IMR-90 (cell line): ENCODE measurements at places on chromosomes 5 and 9. TPM values are rescaled to one million over a fixed set of nuclear protein-coding genes. Genes with fewer than 3 reads are reported as not detected.

- no peak for DNase-seq
Observed at GRCh38 chr5:174211277-174211626, 165.7 kb downstream of the NSG2 start.

- no peak for DNase-seq
Observed at GRCh38 chr5:97832645-97833296, 649.7 kb upstream of the RIOK2 start.

DNA sequence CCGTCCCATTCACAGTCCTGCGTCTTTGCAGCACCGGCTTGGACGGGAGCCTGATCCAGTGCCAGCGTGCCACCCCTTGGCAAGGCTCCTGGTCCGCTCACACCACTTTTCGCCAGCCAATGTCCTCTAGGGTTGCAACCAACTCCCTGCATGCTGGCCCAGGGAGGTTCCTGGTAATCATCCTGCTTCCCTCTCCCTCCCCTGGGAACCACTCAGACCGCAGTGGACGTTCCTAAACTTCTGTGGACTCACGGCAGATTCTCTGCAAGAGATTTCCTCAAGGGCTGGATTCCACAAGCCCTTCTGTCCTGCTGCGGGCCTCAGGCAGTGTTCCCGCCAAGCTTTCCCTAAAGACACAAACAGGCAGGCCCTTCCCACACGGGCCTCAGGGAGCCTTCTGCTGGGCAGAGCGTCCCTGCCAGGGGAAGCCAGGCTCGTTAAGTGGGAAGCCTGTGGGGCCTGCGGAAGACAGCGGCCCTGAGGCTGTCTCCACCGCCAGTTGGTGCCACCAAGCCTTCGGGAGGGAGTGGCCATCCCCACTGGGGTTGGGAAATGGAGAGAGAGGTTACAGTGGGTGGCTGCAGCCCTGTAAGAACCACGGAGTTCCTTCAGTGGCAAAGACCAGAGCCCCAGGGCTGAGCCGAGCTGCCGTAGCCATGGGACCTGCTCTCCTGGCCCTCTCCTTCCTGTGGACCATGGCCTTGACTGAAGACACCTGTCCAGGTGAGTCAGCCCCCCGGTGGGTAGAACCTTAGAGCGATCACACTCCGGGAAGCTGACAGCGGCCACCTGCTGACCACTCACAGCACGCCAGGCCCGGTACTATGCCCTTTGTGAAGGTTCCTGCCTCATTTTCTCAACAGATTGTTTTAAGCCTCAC lies 16.4 kb upstream of the FCN2 start:
- DNase-seq, result no peak

The DCTN3 gene
- 104 and 122 TPM in 2 replicates for total RNA-seq

GRCh38 chr5:52469420-52469819 lies 318.3 kb upstream of the ITGA1 start:
- no peak for DNase-seq

- DNase-seq, result no peak
Observed at GRCh38 chr9:2128618-2129017, 113.5 kb downstream of the SMARCA2 start.

DNA sequence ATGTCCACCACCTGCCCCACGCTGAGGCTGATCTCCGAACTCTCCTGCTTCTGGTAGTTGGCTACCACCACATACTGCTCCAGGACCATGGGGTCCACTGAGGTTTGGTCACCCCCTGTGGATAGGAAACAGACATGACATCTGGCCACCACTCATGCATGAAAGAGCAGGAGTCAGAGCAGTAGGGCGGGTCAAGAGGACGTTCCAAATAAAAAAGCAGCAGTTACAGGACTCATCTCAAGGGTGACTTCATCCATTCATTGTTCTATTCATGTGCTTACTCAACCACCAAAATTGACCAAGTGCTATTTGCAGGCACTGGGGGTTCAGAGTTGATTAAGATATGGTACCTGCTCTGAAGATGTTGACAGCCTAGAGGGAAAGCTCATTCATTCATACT lies 79.2 kb upstream of the UBTD2 start:
- peak; percentile 31 for DNase-seq

The ADGRD2 gene
- total RNA-seq, result not detected in 2 replicates

- peak; percentile 76 for DNase-seq
Observed at GRCh38 chr9:20811872-20812271, 127.8 kb downstream of the FOCAD start.

The LCNL1 gene
- total RNA-seq, result not detected in 2 replicates

- peak; percentile 28 for DNase-seq
Observed at GRCh38 chr9:112380102-112380824, at the start of gene HSDL2. TSS of gene HSDL2 (plus strand) at chr9:112380108. CDS start at chr9:112380164, 56 bp downstream.

The FYB1 gene
- not detected in 2 replicates for total RNA-seq

DNA sequence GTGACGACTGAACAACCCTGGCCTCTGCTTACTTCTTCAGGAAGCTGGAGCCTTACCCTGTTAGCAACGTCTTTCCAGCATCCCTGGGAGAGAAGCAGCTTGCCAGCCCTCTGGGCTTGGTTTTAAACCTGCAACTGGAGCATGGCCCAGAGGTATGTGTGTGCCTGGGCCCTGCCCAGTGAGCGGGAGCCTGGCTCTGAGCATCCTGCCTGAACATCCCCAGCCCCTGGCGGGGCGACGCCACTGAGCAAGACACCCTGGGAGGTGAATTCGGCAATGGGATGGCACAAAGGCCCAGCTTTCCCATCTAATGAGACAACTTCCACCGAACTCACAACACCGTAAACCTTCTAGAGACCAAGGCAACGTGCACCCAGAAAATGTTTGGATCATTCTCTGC lies 23.6 kb downstream of the IRX4 start:
- no peak for DNase-seq

The MED22 gene
- total RNA-seq, result 6.9 and 7.9 TPM in 2 replicates

The C9 gene
- total RNA-seq, result not detected in 2 replicates

DNA sequence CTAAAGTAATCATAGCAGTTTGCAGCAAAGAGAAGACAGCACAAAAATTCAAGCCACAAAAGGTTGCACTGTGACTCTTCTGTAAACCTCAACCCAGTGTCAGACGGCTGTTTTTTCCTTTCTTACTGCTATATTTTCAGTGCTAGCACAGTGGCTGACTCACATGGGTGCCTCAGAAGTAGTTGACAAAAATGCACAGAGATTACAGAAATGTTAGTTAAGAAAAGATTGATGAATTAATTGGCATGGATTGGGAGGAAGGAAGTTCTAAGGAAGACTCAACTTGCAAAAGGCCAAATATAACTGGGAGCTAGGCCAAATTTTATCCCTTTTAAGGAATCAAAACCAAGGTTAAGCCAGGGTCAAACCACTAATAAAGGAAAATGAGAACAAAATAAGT lies 43.7 kb upstream of the ITGA1 start:
- peak; percentile 66 for DNase-seq

The PCDHB2 gene
- 0.36 and 0.56 TPM in 2 replicates for total RNA-seq

DNA sequence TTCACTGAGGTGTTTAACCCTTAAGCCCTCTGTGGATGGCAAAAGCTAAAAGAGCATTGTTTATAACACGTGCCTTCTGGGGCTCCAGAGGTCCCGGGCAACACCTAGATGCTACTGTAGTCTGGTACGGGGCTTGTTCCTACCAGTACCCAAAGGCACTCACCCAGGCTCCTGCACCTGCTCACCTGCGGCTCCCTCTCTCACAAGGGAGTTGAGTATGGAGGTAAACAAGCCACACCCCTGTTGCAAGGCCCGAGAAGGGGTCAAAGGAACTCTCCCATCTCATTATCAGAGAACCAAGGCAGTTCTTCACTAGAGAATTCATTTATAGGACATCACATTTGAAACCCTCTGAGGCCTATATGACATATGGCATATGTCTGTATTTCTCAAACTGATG lies 53.4 kb upstream of the IL6ST start:
- no peak for DNase-seq

The CDKN2B-AS1 gene
- total RNA-seq, result 1.1 and 1.7 TPM in 2 replicates

The FSTL4 gene
- 0.18 TPM in 1 of 2 replicates, not detected in the other for total RNA-seq

GRCh38 chr5:5751498-5751897 lies 329.0 kb downstream of the ICE1 start:
- DNase-seq, result no peak

GRCh38 chr9:133406480-133407307 lies 11.1 kb downstream of the REXO4 start:
- DNase-seq, result peak; percentile 70

DNA sequence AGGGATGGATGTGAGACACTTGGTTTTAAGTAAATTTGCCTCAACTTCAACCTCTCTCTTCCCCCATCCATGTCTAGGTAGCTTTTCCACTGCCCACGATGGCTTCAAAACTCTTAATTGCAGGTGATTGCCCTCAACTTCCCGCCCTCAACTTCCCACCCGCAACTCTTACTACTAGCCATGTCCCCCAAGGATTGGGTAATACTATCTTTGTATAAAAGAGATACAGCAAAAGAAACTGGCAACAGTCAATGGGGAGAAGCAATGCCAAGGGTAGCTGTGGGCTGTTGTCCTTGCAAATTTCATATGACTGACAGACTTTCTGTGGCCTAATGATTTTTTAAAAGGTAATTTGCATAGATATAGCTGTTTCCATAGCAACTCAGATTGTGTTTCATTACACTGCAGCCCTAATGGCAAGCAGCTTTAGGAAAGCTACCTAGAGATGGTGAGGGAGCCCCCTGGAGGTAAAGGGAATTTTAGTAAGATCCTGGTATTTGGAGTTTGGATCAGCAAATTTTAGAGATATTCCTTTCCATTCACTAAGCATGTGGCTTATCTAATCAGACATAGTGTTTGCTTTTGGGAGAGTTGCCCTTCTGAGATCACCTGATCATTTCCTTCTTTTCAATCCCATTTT lies 421.5 kb upstream of the DAP start:
- DNase-seq, result peak; percentile 47

DNA sequence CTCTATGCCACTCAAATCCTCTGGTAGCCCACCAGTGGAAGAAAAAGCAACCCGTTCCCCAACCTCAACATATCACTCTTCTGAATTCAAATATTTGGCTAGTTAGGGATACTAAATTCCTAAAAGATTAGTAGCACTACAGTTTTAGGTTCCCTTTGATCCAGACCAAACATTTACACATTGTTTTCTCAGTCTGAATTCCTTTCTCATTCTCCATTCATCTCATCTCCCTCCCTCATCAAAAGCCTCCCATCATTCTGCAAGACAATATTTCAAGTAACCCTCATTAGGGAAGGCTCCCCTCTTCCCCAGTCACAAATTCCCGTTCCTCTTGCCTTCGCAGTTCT lies 26.3 kb downstream of the ADAM19 start:
- DNase-seq, result peak; percentile 45

- DNase-seq, result peak; percentile 6
Observed at GRCh38 chr9:132099741-132100407, 20.2 kb upstream of the MED27 start.

DNA sequence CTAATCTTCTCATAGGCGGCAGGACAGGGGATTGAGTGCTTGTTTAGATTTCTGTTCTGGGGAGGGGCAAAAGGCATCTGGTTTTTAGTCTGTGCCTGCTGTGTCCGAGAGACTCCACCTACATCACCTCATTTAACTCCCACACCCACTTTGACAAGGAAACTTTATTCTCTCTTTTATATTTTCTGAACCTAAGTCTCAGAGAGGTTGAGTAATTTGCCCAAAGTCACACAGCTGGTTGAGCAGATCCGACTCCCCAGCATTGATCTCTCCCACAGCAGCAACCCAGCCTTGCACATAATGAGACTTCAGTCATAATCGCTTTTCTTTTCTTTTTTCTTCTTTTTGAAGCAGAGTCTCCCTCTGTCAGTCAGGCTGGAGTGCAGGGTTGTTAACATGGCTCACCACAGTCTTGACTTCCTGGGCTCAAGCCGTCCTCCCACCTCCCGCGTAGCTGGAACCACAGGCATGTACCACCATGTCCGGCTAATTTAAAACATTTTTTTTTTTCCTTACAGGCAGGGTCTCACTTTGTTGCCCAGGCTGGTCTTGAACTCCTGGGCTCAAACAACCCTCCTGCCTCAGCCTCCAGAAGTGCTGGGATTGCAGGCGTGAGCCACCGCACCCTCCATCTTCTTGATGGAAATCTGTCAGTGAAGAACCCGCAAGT lies 36.5 kb upstream of the ANKRD33B start:
- peak; percentile 23 for DNase-seq

- no peak for DNase-seq
Observed at GRCh38 chr9:124040935-124041816, 29.6 kb downstream of the LHX2 start.

The CBY3 gene
- 0.18 TPM in 1 of 2 replicates, not detected in the other for total RNA-seq

DNA sequence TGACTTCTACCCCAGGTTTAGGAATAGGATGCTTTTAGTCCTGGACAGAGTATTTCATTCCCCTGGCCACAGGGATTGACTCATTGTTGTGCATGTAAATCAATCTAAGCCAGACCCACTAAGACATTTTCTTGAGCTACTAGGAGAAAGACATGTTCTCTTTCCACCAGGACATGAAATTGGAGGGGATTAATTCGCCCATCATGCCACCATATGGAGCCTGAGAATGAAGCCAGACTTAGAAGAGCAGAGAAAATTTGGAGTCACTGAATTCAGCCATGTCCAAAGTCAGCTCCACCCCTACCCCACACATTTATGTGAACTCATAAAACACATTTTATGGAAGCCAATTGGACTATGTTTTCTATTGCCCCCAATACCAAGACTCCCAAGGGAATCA lies 322.5 kb downstream of the NFIB start:
- no peak for DNase-seq

DNA sequence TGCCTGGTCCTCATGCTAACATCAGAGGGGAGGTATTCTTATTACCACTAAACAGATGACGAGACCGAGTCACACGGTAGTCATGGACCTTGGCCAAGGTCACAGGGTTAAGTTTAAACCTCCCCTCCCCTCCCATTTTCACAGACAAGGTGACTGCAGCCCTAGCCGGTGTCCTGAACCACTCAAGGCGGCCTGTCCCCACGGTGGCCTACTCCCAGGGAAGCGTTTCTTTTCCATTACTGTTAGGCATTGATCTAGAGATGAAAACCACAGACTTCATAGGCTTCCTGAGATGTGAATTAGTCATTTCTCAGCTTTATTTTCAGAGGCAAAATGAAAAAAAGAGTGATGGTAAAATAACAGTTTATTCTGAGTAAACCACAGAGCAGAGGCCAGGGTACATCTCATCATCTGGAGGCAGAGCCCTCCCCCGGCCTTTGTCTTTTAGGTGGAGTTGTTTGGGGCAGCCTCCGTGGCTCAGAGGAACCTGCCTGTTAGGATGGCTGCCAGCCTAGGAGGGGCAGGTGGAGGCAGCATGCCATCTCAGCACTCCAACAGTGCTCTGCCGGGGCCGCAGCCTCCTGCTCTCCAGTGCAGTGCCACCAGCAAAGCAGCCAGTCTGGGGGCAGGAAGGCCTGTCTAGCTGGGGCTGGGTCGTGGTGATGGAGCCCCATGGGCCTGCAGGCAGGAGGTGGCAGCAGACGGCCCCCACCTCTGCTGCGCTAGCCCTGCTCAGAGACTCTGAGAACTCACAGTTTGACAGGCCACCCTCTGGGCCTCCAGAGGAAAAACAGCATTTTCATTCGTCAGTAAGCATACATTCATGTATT lies 71.2 kb downstream of the RAPGEF1 start:
- peak; percentile 84 for DNase-seq

DNA sequence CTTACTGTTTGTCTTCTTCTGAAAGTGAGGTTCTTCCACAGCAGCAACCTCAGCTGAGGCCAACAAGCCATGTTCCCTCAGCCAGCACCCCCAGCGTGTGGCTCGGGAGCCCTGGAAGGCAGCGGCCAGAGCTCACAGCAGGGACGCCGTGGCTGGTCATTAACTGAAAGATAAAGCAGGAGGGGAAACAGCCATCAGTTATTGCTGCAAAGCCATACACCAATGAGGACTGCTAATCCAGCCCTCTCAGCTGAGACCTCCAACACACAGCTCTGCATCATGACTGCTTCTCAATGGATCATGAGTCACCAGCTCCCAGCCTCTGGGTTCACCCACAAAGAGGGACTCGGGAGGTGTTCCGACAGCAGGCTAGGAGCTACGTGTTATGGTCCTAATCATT lies 24.3 kb downstream of the ABCA1 start:
- DNase-seq, result peak; percentile 76

- DNase-seq, result peak; percentile 83
Observed at GRCh38 chr5:73376618-73377170, 71.9 kb downstream of the FOXD1 start.
